ENCODE measurements at places on chromosomes 12 and 14.

DNA sequence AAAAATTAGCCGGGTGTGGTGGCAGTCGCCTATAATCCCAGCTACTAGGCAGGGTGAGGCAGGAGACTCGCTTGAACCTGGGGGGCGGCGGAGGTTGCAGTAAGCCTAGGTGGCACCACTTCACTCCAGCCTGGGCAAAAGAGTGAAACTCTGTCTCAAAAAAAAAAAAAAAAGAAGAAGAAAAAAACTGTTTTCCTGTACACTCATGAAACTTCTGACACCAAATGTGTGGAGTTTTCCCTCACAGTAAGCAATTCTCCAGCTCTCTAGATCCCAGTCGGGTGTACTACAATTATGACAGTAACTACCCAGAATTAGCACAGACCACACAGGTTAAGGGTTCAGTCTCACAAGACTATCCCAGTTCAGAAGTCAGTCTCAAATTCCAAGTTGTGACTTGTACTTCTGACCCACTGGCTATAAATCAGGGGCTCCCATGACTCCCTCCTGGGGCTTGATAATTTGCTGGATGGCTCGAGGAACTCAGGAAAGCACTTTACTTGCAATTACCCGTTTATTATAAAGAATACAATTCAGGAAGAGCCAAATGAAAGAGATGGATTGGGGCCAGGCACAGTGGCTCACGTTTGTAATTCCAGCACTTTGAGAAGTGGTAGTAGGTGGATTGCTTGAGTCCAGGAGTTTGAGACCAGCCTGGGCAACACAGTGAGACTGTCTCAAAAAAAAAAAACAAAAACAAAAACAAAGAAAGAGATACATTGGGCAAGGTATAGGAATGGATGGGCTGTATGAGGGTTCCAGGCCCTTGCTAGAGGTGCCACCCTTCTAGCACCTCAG is 12.4 kb upstream of the ARF6 start:
- peak; percentile 26 for DNase-seq

GRCh38 chr14:65303190-65303898 is 109.2 kb upstream of the FUT8 start:
- DNase-seq: peak; percentile 44

DNA sequence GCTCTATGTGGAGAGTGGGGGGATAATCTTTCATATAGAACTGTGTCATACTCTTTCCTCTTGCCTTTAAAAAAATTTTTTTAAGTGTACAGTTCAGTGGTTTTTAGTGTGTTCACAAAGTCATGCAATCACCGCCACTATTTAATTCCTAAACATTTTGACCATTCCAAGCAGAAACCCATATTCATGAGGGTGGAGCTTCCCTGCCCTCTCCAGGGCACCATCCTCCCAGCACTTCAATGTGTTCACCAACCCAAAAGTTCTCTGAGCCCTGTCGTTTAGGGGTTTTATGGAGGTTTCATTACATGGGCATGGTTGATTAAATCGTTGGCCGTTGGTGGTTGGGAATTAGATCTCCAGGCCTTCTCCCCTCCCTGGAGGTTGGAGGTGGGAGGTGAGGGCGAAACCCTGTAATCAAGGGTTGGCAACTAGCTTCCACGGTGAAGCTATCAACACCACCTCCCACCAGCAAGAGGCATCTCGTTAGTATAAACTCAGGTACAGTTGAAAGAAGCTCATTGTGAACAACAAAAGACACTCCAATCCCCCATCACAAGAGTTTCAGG is 42.8 kb upstream of the WNK1 start:
- no peak for DNase-seq

GRCh38 chr12:31117203-31118011 is 43.7 kb downstream of the DDX11 start:
- DNase-seq: peak; percentile 30

DNA sequence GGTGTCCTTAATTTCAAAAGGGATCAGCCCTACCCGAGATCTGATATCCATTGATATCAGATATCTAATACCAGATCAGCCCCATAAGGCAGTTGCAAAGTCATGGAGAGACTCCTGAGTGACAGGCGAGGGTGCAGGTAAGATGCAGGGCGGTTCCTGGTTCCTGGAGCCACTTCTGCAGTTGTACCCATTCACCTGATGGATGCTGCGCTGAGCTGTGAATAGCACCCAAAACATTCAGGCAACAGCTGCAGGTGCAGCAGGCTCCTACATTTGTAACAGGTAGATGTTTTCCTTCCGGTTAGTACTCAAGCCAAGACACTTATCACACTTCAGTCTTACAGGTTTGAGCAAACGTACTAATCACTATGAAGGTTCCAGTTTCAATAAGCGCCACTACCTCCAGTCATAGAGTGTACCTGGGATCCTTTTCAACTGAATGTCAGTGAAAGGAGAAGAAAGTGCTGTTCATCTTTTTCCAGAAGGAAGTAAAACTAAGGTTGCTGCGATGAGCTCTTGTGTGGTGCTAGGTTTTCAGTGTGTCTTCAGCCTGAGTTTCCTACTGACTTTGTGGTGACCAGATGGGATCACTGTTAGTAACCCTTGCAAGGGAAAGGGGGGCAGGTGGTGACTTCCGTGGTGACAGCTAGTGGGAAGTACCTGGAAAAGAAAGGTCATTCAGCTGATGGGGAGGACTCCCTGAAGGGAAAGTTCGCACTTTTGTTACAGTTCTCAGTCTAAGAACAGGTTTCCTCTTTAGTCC is 1.9 kb downstream of the ATP6V0A2 start:
- DNase-seq: no peak

DNA sequence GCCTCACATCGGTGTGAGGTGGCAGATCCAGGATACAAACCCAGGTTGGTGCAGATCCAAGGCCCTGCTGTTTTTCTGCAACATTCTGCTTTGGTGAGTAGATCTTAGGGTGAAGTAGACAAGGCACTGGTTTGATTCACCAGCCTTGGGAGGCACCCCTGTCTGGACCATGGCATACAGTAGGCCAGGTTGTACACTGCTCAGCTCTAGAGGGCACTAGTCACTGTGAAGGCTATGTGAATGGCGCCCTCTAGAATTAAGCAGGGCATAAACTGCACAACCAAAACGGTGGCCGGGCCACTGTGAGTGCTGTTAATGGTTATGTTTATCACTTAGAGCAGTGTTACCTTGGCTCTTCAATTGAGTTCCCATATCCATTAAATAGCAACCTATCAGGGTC is 280.6 kb upstream of the PWP1 start:
- peak; percentile 65 for DNase-seq

DNA sequence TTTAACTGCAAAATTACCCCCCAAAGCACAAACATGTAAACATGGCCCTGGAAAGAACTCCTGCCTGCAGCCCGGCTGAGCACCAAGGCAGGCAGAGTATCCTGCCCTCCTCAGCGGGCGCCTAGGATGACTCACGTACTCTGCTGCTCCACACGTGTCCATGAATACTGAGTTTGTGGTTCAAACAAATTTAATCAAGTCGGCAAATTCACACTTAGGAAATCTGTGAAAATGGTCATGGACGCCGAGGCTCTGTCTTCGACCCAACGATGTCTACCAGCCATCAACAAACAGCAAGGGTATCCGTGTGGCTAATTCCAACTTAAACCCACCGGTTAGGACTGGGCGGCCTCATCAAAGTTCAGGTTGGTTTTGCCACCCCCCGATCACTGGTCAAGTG is 25.5 kb downstream of the GOLGA3 start:
- DNase-seq: no peak

DNA sequence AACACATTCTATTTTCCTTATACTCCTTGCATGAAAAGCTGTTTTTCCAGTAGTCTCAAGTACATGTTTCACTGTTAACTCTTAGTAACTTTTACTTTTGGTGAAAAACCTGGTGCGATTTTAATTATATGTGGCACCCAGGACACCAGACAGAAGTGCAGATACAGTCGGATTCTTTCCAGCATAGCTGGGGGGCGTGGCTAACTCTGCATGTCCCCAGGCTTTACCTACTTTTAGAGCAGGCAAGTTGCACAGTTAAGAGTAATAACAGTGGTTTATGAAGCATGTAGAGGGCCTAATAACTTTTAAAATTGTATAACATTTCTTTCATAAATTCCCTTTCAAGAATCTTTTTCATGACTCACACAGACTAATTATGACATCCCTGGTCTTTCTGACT is 70.7 kb downstream of the HSD17B6 start:
- peak; percentile 7 for DNase-seq

- DNase-seq: no peak
These were observed 4.0 kb upstream of the TMEM229B start for GRCh38 chr14:67492538-67492937.

GRCh38 chr12:24232531-24232930 is 283.1 kb upstream of the SOX5 start:
- no peak for DNase-seq

DNA sequence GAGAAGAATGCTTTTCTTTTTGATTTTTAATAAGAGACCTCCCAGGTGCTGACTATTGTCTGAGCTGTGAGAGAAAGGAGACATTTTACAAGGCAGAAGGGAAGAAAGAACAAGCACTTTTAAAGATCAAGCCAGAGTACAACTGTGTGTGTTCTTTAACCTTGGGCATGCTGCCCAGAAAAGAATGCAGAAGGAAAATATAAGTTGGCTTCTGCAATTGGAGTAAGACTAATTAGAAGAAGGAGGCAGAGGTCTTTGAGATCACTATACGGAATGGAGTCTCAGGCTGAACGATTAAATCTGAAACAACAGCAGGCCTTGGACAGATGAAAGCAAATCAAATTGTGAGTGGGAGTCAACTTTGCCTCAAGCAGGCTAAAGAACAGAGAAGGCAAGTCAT is 230.5 kb downstream of the ATP23 start:
- DNase-seq: peak; percentile 15

DNA sequence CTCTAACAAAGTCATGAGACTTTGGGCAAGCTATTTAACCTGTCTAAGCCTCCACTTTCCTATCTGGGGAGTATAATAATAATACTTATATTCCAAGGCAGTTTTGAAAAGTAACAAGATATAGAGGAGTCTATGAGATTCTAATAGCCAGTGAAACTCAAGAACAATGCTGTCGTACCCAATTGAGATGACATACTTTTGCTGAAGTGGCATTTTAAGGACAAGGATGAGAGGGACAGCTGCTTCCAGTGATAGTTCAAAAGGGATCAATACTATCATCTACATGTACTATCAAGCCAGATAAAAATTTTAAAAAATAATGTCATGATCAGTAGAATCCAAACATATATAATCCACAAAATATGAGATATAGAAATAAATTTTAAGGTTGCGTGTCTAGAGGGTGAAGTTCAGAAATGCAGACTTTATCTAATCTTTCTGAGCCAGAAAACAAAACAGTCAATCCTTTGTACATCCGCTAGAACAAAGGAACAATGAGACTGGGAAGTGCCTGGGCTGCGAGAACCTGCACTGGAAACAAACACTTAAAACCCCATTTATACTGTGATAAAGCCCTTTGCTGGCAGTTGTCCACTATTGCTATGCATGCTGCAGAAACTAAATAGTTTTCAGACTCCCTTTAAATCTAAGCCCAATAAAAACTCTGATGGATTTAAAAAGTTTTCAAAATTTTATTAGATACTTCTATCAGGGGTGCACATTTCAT is 38.6 kb downstream of the PTPRB start:
- no peak for DNase-seq

DNA sequence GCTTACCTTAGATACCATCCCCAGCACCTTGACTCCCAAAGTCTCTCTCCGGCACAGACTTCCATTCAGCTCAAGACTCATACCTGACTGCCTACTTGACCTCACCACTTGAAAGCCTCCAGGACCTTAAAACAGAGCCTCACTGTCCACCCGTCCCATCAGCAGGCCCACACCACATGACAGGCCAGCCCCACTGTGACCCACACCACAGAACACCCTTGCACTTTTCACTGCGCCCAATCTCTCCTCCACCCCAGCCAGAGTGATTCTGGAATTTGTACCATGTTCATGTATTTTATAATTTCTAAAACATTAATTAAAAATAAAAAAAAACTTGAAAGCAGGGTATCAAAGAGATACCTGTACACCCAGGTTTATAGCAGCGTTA is 28.0 kb upstream of the PLEKHG6 start:
- no peak for DNase-seq

- DNase-seq: peak; percentile 57
These were observed 1.2 kb downstream of the FOS start for GRCh38 chr14:75279763-75280290.
